ENCODE measurements at places on chromosomes 16 and 17.
A peak's percentile ranks its signal among the peaks of the same experiment; 100 is the strongest.

GRCh38 chr17:8488491-8488890, 52.8 kb downstream of the NDEL1 start:
- no peak for DNase-seq

DNA sequence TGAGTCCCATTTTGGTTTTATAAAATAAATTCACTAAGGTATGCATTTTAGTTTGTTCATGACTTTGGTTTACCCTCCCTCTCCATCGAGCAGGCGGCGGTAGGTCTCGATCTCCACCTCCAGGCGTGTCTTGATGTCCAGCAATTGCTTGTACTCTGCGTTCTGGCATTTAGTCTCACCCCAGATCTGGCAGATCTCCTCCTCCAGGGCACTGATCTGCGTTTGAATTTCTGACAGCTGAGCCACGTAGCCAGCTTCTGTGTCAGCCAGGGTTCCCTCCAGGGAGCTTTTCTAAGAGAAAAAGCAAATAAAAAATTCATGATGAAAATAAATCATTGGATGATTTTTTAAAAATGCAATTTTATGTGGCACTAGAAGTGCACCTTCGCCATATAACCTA, 4.2 kb downstream of the KRT24 start:
- DNase-seq: no peak

GRCh38 chr16:10191096-10191495, 8.9 kb upstream of the GRIN2A start:
- no peak for DNase-seq

GRCh38 chr17:8392274-8392673, 5.4 kb downstream of the RNF222 start:
- no peak for DNase-seq

- DNase-seq: no peak
These were observed 11.8 kb upstream of the CDC42EP4 start for GRCh38 chr17:73323409-73324159.

DNA sequence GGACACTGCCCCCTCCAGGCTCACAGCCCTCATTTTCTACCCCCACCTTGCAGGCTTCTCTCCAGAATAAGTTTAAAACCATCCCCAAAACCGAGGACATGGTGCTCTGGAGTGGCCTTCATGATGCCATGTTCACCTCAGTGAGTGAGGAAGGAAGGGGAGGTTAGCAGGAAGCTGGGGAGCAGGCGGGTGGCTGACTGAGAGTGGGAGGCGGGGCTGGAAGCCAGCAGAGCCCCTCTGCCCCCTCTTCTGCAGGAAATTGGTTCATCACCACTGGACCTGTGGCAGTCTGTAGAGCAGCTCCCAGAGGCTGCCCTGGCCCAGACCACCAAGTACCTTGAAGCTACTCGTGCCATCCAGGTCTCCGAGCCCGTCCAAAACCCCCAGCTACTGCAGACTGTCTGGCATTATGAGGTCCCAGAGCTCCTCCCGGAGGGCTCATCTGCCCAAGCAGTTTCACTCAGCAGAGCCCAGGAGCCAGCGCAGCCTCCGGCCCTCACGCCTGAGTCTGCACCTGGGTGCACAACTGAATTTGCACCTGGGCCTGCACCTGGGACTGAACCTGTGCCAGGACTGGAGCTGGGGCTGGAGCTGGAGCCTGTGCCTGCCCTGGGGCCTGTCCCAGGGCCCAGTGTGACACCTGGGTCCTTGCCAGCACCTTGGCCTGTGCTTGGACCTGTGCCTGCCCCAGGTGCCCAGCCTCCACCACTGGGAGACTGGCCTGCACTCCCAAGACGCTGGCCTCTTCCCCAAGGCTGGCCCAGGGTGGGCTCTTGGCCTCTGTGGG, 19.0 kb downstream of the C16orf96 start:
- DNase-seq: no peak

DNA sequence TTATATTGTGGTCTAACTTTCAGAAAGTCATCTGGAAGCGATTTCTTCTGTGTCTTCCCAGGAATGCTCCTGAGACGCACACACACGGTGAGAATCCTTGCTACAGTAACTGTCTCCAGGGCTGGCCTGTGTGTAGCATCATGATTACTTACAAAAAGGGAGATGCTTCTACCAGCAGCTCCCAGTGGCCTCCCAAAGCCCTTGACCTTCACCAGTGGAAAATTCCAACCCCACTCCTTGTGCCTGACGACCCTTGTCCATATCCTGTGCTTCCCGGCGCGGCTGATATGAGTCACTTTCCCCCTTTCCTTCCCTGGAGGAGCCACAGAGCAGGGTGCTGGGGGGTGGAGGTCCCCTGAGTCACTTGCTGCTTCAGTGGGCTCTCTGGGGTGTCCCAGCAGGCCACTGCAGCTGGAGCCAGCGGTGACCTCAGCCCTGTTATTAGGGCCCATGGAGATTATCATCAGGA, 22.1 kb upstream of the NAT9 start:
- DNase-seq: no peak

GRCh38 chr17:5770441-5771270, 186.3 kb upstream of the NLRP1 start:
- no peak for DNase-seq

DNA sequence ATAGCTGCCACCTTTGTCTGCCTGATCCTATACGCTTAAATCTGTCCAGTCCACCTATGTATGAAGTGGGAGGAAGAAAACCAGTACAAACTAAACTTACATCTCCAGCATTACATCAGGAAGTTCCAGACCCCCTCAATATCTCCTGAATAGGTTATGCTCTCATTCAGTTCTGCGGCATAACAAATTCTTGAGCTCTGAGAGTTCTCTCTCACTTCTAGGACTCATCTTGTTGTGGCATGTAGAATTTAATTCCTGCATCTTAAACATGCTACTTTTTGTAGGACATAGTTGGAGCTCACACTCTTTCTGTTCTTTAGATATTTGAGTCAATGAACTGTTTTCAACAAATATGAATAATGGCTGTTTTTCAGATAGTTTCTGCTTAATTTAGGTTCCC, 662.5 kb downstream of the CDH11 start:
- DNase-seq: no peak

DNA sequence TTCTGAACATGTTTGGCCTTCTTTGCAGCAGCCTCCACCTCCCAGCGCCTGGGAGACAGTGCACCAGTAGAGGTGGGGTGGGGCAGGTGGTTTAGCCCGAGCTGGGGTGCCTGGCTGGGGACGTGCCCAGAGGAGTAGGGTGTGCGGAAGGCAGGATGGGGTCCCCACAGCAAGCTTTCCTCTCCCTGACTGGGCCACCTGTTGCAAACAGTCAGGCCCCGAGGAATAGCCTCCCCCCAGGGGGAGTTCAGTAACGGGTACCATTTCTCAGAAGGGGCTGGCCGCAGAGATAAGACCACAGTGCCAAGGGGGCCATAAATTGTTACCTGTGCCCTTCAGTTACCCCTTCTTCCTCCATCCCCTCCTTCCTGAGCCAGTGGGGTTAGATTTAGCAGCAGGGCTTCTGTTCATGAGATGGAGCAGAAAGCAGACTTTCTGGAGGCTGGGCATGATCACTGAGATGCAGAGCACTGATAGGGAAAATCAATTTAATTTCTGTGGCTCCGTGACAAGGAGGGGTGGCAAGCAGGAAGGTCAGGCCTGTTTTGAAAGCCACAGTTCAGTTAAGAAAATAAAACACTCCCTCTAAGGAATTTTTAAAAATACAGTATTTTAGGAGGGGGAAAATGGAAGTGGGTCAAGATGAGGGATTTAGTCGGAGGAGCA, 181.9 kb downstream of the MSI2 start:
- DNase-seq: no peak

- DNase-seq: no peak
These were observed 1.3 kb upstream of the DNAI2 start for GRCh38 chr17:74272731-74273201.

DNA sequence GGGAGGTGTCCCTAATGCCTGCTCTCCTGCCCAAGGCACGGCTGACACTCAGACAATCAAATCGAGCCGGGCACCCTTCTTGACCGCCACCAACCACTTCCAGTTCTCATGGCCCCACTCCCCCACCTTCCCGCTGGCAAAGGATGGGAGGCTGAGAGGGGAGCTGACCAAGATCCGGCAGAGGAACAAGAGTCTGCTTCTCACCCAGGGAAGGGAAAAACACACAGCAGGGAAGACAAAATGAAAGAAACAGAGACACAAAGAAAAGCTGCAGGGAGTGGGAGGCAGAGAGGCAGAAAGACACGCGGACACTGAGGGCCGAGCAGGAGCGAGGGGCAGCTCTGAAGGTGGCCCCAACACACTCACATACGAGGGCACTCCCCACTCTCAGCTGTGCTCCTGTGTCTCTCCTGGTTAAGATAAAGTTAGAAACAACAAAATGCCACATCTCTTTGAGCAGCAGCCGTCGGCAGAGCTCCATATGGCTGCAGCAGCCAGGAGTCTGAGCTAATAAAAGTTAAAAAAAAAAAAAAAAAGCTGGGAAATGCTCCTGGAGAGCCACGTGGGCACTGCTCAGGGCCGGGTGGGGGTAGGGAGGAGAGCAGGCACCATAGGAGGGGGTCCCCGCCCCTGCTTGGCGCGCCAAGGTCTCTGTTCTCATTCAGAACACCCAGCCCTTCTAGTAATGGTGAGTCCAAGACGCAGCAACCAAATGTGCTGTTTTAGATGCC, 7.4 kb downstream of the LRRC75A start:
- no peak for DNase-seq

GRCh38 chr17:31318298-31318801, 3.1 kb downstream of the EVI2A start:
- DNase-seq: no peak

DNA sequence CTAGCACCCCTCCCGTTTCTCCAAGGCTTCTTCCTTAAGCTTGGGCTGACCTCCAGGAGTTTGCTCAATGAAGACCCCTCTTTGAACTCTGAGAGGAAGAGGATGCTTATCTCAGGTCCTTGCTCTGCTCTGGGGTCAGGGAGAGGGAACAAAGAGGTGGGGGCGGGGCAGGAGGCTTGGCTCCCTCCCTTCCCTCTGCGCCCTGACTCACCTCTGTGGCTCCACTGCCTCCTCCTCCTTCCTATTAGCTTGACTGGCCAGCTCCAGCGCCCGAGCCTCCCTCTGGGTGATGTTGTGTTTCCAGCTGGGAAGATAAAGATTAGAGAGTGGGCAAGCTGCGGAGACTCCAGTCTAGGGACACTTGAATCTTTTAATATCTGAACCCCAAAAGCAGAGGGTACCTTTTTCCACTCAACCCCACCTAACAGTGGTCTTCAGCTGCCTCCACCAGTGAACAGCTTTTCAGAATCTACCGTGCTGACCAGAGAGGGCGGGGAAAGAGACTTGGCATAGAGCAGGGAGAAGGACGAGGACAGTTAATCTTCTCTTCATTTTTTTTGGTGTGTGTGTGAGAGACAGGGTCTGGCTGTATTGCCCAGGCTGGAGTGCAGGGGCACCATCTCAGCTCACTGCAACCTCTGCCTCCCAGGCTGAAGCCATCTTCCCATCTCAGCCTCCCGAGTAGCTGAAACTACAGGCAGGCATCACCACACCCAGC, 6.7 kb downstream of the GIP start:
- peak; percentile 35 for DNase-seq

GRCh38 chr17:67466251-67466796, 89.2 kb downstream of the PITPNC1 start:
- DNase-seq: no peak

All from NT2/D1 (cell line).